ENCODE measurements at places on chromosomes 3 and 15. TPM values are rescaled to one million over a fixed set of nuclear protein-coding genes. Genes with fewer than 3 reads are reported as not detected.

Gene COL6A5
- not detected for total RNA-seq

GRCh38 chr3:52302426-52303145 lies 13.5 kb upstream of the DNAH1 start:
- H3K36me3 ChIP-seq = peaks cover 3% of the 10 kb centered on the region
- no peaks in the 10 kb centered on the region for H3K27me3 ChIP-seq
- no peak overlapping the region for H3K27ac ChIP-seq
- no peak for DNase-seq

GRCh38 chr3:112059497-112059896 lies 25.0 kb downstream of the TMPRSS7 start:
- no peak overlapping the region for H3K4me3 ChIP-seq
- H3K4me1 ChIP-seq = no peaks in the 10 kb centered on the region
- DNase-seq = no peak
- no peak overlapping the region for H3K27ac ChIP-seq
- no peaks in the 10 kb centered on the region for H3K36me3 ChIP-seq
- H3K27me3 ChIP-seq = no peaks in the 10 kb centered on the region

DNA sequence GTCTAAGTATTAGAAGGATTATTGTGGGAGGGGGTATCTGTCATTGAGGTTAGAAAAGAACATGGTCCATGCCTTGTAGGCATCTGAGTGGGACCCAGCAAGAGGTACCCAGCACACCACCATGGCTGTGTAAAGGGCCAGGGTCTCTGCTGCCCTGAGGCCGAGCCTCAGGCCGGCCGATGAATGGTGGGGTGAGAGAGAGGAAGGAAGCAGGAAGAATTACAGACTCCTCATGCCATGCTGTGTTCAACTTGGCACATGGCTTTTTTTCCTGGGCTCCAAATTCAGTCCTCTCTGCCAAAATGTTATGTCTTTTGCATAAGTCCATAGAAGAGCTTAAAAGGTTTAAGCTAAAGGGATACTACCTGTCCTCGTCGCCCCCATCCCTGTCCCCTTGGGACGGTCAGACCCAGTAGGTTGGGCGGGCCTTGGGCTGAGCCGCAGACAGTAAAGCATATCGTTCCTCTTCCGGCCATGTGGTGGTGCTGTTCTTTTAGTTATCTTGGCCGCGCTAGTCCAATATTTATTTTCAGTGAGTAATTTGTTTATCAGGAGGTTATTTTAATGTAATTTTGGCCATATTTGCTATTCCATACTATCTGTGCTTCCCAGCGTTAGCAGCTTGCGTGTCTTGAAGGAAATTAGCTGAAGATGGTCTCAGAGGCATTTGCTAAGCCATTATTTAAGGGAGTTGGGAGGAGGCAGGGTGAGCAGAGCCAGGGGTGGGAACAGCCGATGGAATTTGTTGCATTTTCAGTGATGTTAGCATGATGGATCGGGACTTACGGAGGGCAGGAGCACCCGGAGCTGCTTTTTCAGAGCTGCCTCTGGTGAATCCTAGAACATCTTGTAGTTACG lies 152.4 kb downstream of the AGBL1 start:
- H3K27ac ChIP-seq = no peak overlapping the region
- H3K4me1 ChIP-seq = no peaks in the 10 kb centered on the region
- no peaks in the 10 kb centered on the region for H3K36me3 ChIP-seq
- no peak for DNase-seq
- peaks cover 6% of the 10 kb centered on the region for H3K27me3 ChIP-seq

Gene GPR149
- total RNA-seq = not detected

Gene CDC25A
- total RNA-seq = 0.07 TPM

- no peaks in the 10 kb centered on the region for H3K4me1 ChIP-seq
- no peak overlapping the region for H3K27ac ChIP-seq
- DNase-seq = no peak
- no peaks in the 10 kb centered on the region for H3K27me3 ChIP-seq
These were observed 127.5 kb downstream of the CLSTN2 start for GRCh38 chr3:140062461-140062860.

- no peak overlapping the region for H3K27ac ChIP-seq
- H3K4me1 ChIP-seq = no peaks in the 10 kb centered on the region
- no peaks in the 10 kb centered on the region for H3K27me3 ChIP-seq
- no peaks in the 10 kb centered on the region for H3K36me3 ChIP-seq
These were observed 357.5 kb upstream of the UMPS start for GRCh38 chr3:124372775-124373174.

- no peaks in the 10 kb centered on the region for H3K27me3 ChIP-seq
- no peak overlapping the region for H3K4me3 ChIP-seq
- H3K4me1 ChIP-seq = no peaks in the 10 kb centered on the region
These were observed 89.2 kb upstream of the RAP2B start for GRCh38 chr3:153072856-153073255.

Gene PLD1
- 0.52 TPM for total RNA-seq

Gene EXD1
- not detected for total RNA-seq

- H3K27ac ChIP-seq = no peak overlapping the region
- no peak for DNase-seq
- no peaks in the 10 kb centered on the region for H3K4me1 ChIP-seq
- no peaks in the 10 kb centered on the region for H3K27me3 ChIP-seq
- no peak overlapping the region for H3K4me3 ChIP-seq
- H3K36me3 ChIP-seq = no peaks in the 10 kb centered on the region
These were observed 9.5 kb upstream of the DPPA4 start for GRCh38 chr3:109346770-109347295.

Gene SLC12A8
- 0.95 TPM for total RNA-seq

GRCh38 chr15:86183596-86184491 lies 104.2 kb downstream of the AGBL1 start:
- H3K4me1 ChIP-seq = no peaks in the 10 kb centered on the region
- no peak for DNase-seq
- no peak overlapping the region for H3K4me3 ChIP-seq
- H3K27ac ChIP-seq = no peak overlapping the region
- H3K27me3 ChIP-seq = no peaks in the 10 kb centered on the region

DNA sequence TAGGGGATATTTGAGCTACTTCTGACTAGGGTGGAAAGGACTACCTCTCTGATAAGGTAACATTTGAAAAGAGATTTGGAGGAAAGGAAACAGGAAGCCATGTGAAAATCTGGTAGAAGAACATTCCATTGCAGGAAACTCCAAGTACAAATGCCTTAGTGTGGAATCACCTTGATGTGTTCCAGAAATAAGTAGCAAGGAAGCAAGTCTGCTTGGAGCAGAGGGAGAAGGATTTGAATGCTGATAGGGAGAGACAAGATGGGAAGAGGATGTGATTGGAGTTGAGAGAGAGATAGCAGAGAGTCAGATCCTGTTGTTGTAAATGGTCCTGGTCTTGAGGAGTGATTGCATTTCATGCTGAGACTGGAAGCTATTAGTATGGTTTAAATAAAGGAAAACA lies 335.1 kb upstream of the DCBLD2 start:
- H3K27ac ChIP-seq = no peak overlapping the region
- H3K36me3 ChIP-seq = no peaks in the 10 kb centered on the region
- no peak for DNase-seq
- H3K4me1 ChIP-seq = no peaks in the 10 kb centered on the region
- H3K4me3 ChIP-seq = no peak overlapping the region
- no peaks in the 10 kb centered on the region for H3K27me3 ChIP-seq

DNA sequence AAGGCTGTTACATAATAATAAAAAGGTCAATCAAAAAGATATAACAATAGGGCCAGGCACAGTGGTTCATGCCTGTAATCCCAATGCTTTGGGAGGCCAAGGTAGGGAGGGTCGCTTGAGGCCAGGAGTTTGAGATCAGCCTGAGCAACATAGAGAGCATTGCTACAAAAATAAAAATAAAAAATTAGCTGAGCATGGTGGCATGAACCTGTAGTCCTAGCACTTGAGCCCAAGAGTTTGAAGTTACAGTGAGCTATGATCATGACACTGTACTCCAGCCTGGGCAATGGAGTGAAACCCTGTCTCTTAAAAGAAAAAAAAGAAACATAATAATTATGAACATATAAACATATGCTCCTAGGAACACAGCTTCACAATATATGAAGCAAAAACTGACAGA lies 29.3 kb downstream of the AVEN start:
- no peak overlapping the region for H3K4me3 ChIP-seq
- H3K27me3 ChIP-seq = no peaks in the 10 kb centered on the region
- no peak for DNase-seq
- H3K36me3 ChIP-seq = no peaks in the 10 kb centered on the region

Gene ITPKA
- total RNA-seq = not detected

DNA sequence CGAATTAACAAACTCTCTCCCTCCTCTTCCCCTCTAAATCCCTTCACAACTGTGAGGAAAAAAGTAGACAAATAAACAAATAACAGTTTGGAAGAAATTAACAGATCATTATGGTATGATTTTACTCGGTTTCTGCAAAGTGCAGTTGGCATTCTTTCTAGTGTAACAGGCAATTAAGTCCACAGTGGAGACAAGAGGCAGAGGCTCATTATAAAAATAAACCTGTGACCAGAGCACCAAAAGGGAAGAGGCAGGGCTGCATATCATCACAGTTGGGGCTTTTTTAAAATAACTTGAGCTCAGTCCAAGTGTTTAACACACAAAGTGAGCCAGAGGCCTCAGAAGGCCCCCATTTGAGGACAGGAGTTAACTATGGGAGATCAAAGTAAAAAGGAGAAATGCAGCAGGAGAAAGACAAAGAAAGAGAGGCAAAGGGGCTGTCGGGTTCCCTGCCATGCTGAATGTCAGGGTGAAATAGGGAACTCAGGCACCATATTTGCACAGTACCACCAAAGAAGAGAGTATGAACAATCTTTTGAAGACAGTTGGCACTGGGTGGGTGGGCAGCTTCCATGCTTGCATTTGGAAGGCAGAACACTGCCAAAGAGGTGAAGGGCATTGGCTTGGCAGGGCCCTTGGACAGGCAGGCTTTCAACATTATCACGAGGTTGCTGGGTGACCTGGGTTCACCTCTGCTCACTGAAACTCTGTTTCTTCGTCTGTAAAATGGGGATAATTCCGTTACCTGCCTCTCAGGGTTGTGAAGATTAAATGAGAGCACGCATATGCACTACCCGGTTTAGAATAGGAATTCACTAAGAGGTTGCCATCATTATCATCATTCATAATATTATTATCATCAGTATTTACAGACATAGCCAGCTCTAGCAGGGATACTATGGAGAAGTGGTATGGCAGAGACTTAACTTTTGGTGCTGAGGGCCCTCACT lies 134.5 kb downstream of the MEX3B start:
- no peak overlapping the region for H3K27ac ChIP-seq
- H3K36me3 ChIP-seq = no peaks in the 10 kb centered on the region
- H3K4me3 ChIP-seq = no peak overlapping the region
- no peak for DNase-seq
- H3K27me3 ChIP-seq = no peaks in the 10 kb centered on the region
- H3K4me1 ChIP-seq = no peaks in the 10 kb centered on the region

DNA sequence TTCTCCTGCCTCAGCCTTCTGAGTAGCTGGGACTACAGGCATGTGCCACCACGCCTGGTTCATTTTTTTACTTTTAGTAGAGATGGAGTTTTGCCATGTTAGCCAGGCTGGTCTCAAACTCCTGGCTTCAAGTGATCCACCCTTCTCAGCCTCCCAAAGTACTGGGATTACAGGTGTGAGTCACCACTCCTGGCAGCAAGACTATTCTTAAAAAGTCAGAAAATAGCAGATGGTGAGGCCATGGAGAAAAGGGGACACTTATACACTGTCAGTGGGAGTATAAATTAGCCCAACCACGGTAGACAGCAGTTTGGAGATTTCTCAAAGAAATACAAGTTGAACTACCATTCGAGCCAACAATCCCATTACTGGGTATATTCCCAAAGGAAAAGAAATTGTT lies 603.3 kb upstream of the TBL1XR1 start:
- no peak for DNase-seq
- no peak overlapping the region for H3K27ac ChIP-seq
- H3K27me3 ChIP-seq = no peaks in the 10 kb centered on the region
- H3K4me3 ChIP-seq = no peak overlapping the region
- no peaks in the 10 kb centered on the region for H3K4me1 ChIP-seq

- H3K27me3 ChIP-seq = no peaks in the 10 kb centered on the region
- H3K4me1 ChIP-seq = no peaks in the 10 kb centered on the region
- no peak overlapping the region for H3K27ac ChIP-seq
- H3K4me3 ChIP-seq = no peak overlapping the region
- no peak for DNase-seq
These were observed 108.8 kb upstream of the CCDC54 start for GRCh38 chr3:107268469-107268868.

Gene TNNC1
- not detected for total RNA-seq

DNA sequence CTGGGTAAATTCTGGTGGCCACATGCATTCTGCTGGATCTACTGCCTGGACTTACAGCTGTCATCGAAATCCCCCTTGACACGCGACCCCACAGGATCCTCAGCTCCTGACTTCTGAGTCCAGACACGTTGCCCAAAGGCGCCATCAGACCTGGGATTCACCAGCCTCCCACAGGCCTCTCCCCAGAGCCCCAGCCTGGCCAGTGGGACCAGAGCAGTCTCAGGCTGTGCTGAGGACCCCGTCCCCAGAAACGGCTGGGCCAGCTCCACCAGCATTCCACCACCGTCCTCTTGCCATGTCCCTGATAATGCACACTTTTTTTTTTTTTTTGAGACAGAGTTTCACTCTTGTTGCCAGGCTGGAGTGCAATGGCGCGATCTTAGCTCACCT lies 166.1 kb downstream of the LRRK1 start:
- no peaks in the 10 kb centered on the region for H3K27me3 ChIP-seq
- H3K27ac ChIP-seq = no peak overlapping the region
- no peaks in the 10 kb centered on the region for H3K36me3 ChIP-seq
- no peak for DNase-seq

Gene FAM43A
- total RNA-seq = 78.6 TPM

DNA sequence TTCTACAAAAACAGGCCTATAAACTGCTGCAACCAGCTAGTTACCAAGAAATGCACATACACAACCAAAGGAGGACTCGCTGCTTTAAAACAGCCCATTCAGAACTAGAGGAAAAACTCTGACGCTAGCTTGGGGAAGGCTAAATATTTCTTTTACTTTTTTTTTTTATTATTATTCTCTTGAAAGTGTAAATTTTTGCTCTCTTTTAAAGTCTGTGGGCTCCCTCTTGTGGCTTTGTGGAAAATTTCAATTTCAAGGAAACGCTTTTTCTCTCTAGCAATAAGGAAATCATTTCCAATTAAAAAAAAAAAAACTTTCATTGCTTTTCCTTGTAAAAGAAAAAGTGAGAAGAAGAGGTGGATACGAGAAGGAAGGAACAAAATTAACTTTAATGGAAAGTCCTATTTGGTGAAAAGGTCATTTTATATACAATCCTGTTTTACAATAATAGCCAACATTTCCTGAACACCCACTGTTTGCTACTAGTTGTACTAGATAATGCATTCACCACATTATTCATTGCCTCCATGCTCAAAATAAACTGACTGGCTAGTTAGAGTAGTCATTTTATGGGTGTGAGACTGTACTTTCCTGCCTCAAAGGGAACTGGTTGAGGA lies 51.2 kb upstream of the SAMMSON start:
- no peaks in the 10 kb centered on the region for H3K27me3 ChIP-seq
- no peak overlapping the region for H3K4me3 ChIP-seq
- no peaks in the 10 kb centered on the region for H3K36me3 ChIP-seq
- DNase-seq = no peak
- H3K4me1 ChIP-seq = no peaks in the 10 kb centered on the region

- no peak for DNase-seq
- H3K27me3 ChIP-seq = no peaks in the 10 kb centered on the region
- H3K27ac ChIP-seq = peak overlapping the region; percentile 19
These were observed 32.6 kb downstream of the MAGEF1 start for GRCh38 chr3:184679056-184679816.
